Activated naive CD8-positive, alpha-beta T cell treated with anti-CD3 and anti-CD28 coated beads for 36 hours (primary cell): ENCODE measurements at places on chromosomes 6 and 20.

GRCh38 chr6:94213226-94213625, 793.9 kb upstream of the EPHA7 start:
- DNase-seq: no peak

DNA sequence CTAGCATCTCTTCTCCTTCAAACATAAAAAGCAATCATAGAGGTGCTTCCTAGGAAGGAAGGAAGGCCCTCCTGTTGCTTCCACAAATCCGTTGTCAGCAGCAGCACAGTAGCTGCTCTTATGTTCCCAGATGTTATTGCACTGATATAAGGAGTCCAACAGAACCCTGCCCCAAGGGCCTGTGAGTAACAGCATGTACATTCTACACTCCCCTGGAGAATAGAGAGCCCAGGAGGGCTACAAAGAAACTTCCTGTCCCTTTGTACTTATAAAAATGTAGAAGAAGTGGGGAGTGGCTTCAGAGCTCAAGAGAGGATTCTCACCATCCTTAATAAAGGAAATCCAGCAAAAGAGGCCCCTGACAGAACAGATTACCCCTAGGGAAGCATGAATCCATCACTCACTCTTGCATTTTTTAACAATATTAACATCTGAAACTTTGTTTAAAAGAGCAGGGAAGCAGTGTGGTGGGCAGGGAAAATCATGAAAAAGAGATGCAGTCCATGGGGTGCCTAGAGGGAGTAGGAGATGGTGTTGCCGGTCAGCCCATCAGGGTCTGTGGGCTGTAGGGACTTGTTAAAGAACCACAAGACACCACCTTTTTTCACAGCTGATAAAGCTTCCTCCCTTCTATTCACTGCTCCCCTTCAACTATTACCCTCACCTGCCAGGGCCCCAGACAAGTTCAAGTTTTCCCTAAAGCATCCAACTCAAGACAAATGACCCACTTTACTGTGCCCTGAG, 104.5 kb upstream of the ADGRF1 start:
- DNase-seq: no peak

DNA sequence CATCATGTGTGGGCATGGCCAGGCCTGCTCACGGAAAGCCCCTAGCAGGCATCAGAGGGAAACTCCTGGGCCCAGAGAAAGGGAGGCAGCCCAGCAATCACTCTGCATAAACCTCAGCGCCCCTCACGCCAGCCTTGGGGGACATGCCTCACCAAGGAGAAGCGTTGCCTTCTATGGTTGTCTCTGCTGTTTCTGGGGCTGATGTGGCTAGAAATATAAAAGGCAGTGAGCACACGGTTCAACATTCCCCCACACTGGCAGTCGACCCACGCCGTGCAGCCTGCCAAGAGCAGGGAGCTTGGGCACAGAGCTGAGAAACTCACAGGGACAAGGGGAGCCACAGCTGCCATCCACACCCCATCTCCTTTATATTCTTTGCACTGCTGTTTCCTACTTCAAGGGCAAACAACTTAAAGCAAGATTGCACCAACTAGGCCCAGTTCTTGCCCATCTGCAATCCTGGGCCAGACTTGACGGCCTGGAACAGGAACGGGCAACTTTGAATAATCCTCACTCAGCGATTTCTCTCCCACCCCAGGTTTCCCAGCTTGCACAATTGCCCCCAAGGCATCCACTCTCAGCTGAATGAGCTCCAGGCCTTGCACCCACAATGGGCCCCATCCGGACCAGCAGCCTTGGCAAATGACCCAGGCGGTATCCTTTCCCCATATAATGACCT, 35.5 kb upstream of the FOXC1 start:
- no peak for DNase-seq

GRCh38 chr6:116088946-116089345, 11.7 kb upstream of the NT5DC1 start:
- DNase-seq: no peak

GRCh38 chr6:17448165-17448564, 54.8 kb downstream of the CAP2 start:
- DNase-seq: no peak

GRCh38 chr6:162857326-162857725, 129.6 kb downstream of the PACRG start:
- DNase-seq: no peak

- DNase-seq: no peak
Measured at GRCh38 chr6:157520596-157521361, 139.8 kb downstream of the ZDHHC14 start.

- DNase-seq: peak; percentile 64
Measured at GRCh38 chr6:7086488-7086887, 21.3 kb upstream of the RREB1 start.

DNA sequence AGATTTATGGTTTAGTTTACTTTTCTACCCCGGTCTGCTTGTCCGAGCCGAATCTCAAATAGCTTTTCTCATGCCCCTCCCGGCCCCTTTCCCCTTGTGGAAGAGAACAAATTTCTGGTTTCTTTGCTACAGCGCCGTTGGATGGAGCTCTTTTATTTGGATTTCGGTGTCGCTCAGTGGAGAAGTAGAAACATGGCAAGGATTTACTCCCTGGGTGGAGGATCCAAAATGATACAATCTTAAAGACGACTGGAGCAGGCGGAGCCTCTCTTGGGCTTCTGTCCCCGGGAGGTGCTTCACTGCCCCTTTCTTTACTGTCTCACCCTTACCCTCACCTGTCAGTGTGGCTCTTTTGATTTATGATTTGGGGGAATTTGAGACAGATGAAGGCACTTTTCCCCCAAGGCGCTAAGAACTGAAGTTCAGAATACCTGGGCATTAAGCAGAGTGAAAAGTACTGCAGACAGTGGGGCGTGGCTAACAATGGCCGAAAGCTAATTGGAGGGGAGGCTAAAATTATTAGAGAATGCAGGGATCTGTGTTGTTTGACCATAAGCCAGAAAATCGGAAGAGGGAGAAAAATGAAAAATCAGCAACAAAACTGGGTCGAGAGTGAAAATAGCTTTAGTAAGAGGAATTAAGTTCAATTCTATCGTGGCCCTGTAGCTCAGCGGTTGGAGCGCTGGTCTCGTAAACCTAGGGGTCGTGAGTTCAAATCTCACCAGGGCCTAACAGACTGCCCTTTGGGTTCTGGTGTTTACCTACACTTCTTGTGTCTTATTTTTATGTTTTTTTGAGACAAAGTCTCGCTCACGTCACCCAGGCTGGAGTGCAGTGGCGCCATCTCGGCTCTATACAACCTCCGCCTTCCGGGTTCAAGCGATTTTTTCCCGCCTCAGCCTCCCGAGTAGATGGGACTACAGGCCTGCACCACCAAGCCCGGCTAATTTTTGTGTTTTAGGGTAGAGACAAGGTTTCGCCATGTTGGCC, 145.1 kb upstream of the ZNF184 start:
- DNase-seq: no peak

- DNase-seq: no peak
Measured at GRCh38 chr20:2255926-2256531, 39.8 kb upstream of the TGM3 start.
